ENCODE measurements at places on chromosomes 7 and 10.

DNA sequence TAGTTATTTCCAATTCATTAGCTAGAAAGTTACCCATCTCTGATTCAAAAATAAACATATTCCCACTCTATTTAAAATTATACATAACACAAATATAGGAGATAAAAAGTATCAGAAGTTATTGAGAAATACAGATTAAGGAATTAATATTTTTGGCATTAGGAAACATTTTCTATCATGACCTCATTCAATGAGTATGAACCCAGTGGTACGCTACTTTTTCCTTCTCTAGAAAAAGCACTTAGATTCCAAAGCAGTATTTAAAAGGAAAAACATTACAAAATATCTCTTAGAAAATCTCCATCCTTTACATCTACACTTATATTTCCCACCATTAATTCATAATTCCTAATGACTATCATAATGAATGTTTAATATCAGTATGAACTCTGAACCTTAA lies 240.6 kb upstream of the GNAI1 start:
- DNase-seq, result no peak

DNA sequence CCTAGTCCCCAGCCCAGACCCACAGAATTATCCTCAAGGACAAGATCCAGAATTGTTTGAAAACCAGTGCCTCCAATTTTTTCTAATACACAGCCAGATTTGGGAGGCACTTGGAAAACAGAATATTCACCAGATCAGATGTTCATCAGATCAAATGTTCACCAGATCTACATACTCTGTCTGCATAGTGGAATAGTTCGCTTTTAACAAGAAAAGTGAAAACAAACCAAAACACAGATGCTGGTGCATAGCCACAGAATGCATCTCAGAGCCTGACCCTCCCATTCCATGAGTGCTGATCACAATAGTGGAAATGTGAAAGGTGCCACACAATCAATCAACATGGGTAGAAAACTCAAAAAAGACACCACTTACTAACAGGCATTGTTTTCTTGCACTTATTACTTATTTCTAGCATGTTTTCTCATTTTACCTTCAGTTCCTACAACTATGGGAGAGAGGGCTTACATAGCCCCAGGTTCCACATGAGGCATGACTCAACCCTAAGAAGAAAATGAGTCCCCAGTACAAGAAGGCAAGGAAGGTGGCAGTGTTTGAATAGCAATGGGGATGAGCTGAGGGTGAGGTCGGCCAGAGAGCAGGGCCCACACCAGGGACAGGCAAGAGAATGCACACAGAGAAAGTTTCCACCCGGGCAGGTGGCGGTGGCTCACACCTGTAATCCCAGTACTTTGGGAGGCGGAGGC lies 432.7 kb upstream of the NFE2L3 start:
- no peak for DNase-seq

- no peak for DNase-seq
Measured at GRCh38 chr7:14698239-14698638, 204.3 kb downstream of the DGKB start.

DNA sequence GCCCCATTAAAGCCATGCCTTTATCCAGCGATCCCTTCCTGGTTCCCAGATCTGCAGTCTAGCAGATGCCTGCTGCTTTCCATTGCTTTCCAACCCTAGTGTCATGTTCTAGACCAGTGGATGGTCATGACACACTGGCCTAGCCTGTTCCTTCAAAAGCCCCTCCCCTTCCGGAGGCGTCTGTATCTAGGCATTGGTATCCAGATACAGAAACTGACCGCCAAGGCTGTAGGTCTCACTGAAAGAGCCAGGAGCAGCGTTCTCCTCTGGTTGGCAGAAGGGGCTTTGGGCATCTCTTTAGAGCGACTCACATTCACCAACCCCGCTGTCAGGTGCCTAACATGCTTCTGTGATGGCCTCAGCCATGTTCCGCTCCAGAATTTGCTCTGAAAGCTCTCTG lies 22.6 kb downstream of the JCAD start:
- DNase-seq, result no peak

GRCh38 chr7:80603940-80604339 lies 34.5 kb upstream of the CD36 start:
- no peak for DNase-seq

DNA sequence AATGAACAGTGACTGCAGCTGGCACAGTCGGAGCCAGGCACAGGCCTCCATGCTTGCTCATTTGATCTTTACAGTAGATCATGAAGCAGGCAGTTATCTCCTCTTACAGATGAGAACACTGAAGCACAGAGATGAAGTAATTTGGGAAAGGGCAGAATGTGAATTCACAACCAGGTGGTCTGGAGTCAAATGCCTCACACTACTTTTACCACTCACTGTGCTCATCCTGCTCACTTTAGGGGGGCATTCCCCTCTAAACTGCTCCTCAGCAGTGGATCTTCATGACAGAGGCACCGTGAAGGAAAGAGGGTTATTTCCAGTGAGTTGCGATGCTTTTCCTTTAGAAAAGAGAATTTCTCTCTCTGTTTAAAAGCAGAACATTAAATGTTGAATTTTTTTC lies 15.1 kb downstream of the SNX10 start:
- no peak for DNase-seq

DNA sequence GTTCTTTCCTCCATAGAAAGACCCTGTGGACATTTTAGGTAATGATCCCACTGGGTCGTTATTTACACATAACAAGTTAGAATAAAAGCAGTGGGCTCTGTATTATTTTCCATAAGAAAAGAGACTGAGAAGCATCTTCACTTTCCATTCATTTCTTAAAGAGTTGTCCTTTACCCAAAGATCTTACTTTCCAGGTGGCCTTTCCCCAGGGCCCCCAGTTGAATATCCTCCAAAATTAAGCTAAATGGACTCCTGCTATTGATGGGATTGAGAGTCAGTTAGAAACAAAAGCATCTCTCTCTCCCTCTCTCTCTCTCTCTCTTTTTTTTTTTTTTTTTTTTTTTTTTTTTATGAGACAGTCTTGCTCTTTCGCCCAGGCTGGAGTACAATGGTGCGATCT lies 224.8 kb downstream of the KIAA1217 start:
- no peak for DNase-seq

DNA sequence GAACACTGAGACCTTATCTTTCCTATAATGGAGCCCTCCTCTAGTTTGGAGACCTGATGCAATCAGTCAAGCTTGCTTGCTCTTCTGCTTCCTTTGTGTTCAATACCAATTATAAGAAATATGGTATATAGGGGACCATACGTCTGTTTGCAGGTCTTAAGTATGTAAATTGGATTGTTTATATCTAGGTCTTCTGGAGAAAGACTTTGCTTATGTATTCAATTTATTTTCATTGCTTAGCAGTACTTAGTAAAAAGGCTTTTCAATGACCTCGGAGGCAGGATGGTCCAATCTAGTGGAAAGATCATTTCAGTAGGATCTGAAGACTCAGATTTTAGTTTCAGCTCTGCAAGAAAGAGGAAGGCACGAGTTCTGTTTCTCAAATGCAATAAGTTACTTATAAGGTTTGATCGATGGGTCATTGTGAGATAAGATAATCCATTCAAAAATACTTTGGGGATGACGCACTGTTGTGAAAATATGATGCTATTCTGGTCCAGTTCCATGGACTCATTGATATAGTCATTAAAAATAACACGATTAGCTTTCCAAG lies 571.6 kb downstream of the SH2D4B start:
- no peak for DNase-seq

DNA sequence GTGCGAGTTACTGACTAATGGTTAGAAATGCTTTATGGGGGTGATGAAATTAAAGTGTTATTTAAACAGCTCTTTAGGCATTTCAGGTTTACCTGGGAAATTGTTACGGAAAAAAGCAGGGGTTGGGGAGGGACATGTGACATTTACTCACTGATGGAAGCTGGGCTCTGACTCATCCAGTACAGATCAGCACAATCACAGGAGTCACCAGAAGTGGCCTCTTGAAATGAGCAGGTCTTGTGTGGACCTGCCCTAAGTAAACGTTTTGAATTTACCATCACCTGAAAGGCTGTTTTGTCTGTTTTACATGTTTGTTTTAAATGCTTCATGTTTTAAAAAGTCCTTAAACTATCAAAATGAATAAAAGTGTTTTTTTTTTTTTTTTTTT lies 2.3 kb downstream of the GLRX3 start:
- no peak for DNase-seq

Data from activated T-helper 1 cell treated with anti-CD3 and anti-CD28 coated beads, Interleukin-2, amount 50 U/mL, for 16 hours (primary cell).